Effector memory CD8-positive, alpha-beta T cell (primary cell): ENCODE measurements at places on chromosomes 6 and 20.

- no peak overlapping the region for H3K4me3 ChIP-seq
- H3K27ac ChIP-seq: no peak overlapping the region
- H3K36me3 ChIP-seq: no peaks in the 10 kb centered on the region
- H3K27me3 ChIP-seq: peaks cover 9% of the 10 kb centered on the region
- DNase-seq: no peak
- H3K4me1 ChIP-seq: no peaks in the 10 kb centered on the region
Observed at GRCh38 chr6:128569732-128570679, 49.6 kb upstream of the PTPRK start.

DNA sequence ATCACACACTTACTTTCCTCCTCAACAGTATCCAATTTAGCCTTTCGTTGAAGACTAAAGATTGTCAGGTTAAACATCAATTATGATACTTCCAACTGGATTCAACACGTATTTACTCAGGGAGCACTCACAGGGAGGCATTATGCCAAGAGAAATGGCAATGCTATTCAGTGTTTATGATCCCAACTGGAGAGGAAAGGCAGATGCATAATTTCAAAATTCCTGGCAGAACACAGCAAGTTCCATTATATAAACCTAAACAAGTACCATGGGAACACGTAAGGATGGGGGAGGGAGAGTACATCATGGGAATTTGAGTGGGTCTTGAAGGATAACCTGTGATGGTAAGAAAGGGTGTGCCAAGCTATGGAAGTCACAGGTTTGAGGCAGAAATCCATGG, 112.7 kb downstream of the ISM1 start:
- no peak for DNase-seq
- no peaks in the 10 kb centered on the region for H3K27me3 ChIP-seq
- no peak overlapping the region for H3K4me3 ChIP-seq
- H3K36me3 ChIP-seq: no peaks in the 10 kb centered on the region

- H3K27ac ChIP-seq: no peak overlapping the region
- H3K4me3 ChIP-seq: no peak overlapping the region
- DNase-seq: no peak
Observed at GRCh38 chr20:50403565-50404418, 106.4 kb upstream of the PTPN1 start.

- no peak overlapping the region for H3K27ac ChIP-seq
- peaks cover 4% of the 10 kb centered on the region for H3K36me3 ChIP-seq
- H3K4me1 ChIP-seq: no peaks in the 10 kb centered on the region
- DNase-seq: no peak
Observed at GRCh38 chr6:161917645-161918044, 643.8 kb upstream of the AGPAT4 start.

- no peak overlapping the region for H3K4me3 ChIP-seq
- no peaks in the 10 kb centered on the region for H3K4me1 ChIP-seq
- H3K27ac ChIP-seq: no peak overlapping the region
- DNase-seq: no peak
- H3K27me3 ChIP-seq: no peaks in the 10 kb centered on the region
Observed at GRCh38 chr6:142055219-142055618, 77.5 kb upstream of the GJE1 start.

DNA sequence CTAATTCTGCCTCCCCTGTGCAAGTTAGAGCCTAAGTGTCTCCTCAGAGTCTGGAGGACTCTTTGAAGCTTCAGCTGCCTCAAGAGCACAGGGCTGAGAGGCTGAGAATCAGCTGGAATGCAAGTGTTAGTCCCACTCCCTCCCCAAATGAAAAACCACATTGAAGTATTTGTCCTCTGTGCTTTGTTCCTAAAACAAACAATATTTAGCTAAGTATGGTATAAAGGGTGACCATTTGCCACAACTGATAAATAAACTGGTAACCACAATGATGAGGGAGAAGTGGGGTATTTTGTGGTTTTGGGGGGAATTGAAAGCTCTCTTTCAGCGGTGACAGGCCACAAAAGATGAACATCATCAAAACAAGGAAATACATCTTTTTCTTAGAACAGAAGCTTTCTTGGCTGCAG, 91.7 kb upstream of the HDDC2 start:
- peaks cover 5% of the 10 kb centered on the region for H3K4me1 ChIP-seq
- DNase-seq: no peak
- H3K36me3 ChIP-seq: no peaks in the 10 kb centered on the region
- no peak overlapping the region for H3K27ac ChIP-seq
- H3K27me3 ChIP-seq: peaks cover 29% of the 10 kb centered on the region
